ENCODE measurements at places on chromosomes 7 and 10. TPM values are rescaled to one million over a fixed set of nuclear protein-coding genes. Genes with fewer than 3 reads are reported as not detected.

GRCh38 chr10:13989616-13990015 is 341.1 kb downstream of the FRMD4A start:
- DNase-seq: no peak

DNA sequence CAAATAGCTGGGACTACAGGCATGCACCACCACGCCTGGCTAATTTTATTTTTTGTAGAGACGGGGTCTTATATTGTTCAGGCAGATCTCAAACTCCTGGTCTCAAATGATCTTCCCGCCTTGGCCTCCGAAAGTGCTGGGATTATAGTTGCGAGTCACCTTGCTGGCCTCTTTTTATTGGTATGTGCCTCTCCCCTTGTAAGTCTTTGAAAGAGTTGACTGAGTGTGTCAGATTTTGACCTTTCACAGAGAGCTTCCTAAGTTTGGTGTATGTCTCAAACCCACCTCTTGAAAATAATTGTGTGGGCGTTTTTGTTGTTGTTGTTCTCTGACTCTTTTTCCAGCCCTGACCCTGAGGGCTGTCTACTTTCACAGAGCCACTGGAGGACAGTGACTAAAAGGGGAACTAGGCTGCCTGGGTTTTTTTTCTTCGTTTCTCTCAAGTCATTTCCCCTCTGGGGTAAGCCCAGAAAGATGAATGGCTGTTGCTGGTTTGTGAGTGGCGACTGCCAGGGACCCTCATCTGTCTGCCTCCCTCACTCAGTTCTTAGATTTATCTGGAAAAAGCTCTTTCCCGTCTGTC is 262.8 kb downstream of the ZEB1 start:
- no peak for DNase-seq

GRCh38 chr10:121598263-121599249 is at the start of gene FGFR2:
Gene FGFR2 (minus strand): TSS chr10:121598444. CDS start chr10:121593817, 4,627 bp downstream.
- peak; percentile 85 for DNase-seq

DNA sequence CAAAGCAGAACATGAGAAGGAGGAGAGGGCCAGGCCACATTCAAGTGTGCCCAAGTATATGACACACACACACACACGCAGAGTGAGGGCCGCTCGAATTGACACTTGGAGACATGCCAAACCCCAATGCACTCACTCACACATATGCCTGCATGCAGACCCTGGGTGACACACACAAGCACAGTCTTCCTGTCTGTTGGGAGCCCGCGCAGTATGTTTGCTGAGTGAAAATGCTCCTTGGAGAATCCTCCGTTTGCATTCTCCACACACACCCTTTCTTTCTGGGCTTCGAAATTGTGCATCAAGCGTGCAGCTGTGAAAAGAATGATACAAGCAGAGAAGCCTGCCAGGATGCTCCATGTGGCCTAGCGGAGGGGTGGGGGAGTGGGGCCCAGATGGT is 120.9 kb downstream of the PLXNA4 start:
- DNase-seq: no peak

DNA sequence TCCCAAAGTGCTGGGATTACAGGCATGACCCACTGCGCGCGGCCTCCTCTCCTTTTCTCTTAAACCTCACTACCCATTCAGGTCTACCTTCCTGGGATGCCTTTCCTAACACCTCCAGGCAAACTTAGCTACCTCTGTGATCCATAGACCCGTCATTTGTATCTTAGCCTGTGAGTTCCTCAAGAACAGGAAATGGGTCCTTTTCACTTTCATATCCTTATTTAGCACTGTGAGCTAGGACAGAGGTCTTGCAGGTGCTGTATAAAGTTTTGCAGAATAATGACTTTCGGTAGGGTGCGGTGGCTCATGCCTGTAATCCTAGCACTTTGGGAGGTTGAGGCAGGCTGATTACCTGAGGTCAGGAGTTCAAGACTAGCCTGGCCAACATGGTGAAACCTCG is 215.7 kb downstream of the RELN start:
- DNase-seq: no peak

- DNase-seq: no peak
Measured at GRCh38 chr7:100122067-100122466, 2.6 kb downstream of the CNPY4 start.

TAS2R5 gene
- total RNA-seq: 6.2 TPM

KCND2 gene
- 0.40 TPM for total RNA-seq

FBXL13 gene
- total RNA-seq: 2.5 TPM

CDC14C gene
- 0.18 TPM for total RNA-seq

PURB gene
- 27.6 TPM for total RNA-seq

Data from sciatic nerve (tissue), 2 donors.